ENCODE measurements at places on chromosomes 4 and X.
A peak's percentile ranks its signal among the peaks of the same experiment; 100 is the strongest.

DNA sequence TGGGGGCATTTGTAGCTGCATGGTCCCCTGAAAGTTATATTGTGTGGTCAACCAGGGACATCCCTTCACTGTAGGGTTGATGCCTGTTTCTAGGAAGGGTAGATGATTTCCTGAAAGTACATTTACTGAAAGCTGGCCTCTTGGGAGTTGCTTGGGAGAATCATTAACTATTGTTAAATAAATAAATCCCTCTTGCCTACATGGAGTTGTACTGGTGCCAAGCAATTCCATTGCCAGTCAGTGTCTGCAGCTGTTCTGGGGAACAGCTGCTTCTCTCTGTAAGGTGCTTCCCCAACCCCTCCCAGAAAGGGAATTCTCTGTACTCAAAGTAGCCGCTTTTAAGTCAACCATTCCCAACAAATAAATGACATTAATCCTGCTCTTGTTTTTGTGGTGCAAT lies 51.1 kb downstream of the C4orf51 start:
- no peak for DNase-seq

- no peak for DNase-seq
Observed at GRCh38 chr4:2924765-2925301, 38.4 kb downstream of the NOP14 start.

DNA sequence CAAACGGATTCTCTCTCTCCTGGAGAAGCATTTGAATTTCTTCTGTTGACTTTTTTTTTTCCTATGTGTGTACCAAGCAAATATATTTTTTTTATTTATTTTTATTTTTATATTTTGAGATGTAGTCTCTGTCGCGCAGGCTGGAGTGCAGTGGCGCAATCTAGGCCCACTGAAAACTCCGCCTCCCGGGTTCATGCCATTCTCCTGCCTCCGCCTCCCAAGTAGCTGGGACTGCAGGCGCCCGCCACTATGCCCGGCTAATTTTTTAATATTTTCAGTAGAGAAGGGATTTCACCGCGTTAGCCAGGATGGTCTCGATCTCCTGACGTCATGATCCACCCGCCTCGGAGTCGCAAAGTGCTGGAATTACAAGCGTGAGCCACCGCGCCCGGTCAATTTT lies 549.5 kb upstream of the GNPDA2 start:
- DNase-seq: no peak

GRCh38 chr4:7353846-7354610 lies 80.7 kb downstream of the PSAPL1 start:
- no peak for DNase-seq

DNA sequence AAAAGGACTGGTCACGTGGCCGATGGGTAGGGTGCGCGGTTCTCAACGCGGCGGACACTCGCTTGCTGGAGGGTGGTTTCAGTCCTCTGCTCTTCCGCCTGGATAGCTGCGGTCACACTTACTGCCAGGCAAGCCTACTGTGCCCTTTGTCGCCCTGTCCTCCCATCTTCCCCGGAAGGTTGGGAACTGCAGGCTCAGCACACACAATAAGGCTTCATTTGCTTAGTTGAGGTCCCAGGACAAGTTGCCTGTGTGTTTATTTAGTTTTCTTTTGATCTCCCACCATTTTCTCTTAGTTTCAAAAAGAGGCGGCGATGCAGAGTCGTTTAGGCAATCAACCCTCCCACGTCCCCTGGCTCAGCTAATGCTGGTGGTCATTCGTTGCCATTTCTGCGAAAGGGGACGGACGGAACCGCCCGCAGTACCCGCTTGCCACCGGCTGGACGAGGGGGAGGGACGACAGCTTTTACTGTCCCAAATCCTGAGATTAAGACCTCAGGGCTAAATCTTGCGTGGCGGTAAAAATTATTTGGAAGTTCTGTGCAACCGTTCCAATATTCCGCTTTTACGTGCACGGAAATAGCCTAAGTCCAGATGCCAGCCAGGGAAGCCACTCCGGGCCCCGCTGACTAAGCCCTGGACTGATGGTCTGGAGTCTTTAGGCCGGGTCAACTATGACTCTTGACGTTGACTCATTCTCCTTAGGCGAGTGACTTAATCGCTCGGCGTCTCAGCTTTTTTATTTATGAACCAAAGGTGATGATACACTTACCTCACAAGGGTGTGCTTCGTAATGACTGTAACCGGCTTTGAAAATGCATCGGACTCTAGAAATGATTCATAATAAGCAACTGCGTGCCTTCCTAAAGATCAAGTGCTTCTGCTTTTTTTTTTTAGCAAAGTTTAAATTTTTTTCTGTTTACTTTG lies 671 bp upstream of the EIF4E start:
- peak; percentile 65 for DNase-seq

GRCh38 chr4:169625886-169626285 lies 5.5 kb downstream of the CLCN3 start:
- DNase-seq: no peak

DNA sequence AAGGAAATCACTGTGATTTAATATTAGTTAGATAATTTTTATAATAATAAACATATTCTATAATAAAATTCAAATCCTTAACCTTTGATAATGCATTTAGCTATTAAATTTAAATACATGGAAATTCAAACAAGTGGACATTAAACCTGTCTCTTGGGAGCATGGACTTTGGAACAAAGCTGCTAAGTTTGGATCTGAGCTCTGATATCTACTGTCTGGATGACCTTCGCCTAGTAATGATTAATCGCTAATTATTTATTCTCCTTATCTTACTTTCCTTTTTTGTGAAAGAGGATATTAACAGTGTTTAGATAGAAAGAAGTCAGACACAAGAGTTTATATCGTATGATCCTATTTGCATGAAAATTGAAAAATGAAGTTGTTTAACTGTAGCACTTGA lies 980.9 kb downstream of the FSTL5 start:
- no peak for DNase-seq

- DNase-seq: no peak
Observed at GRCh38 chr4:152500800-152501434, 35.0 kb downstream of the FBXW7 start.

GRCh38 chr4:139726615-139727014 lies 61.0 kb downstream of the MGST2 start:
- no peak for DNase-seq

DNA sequence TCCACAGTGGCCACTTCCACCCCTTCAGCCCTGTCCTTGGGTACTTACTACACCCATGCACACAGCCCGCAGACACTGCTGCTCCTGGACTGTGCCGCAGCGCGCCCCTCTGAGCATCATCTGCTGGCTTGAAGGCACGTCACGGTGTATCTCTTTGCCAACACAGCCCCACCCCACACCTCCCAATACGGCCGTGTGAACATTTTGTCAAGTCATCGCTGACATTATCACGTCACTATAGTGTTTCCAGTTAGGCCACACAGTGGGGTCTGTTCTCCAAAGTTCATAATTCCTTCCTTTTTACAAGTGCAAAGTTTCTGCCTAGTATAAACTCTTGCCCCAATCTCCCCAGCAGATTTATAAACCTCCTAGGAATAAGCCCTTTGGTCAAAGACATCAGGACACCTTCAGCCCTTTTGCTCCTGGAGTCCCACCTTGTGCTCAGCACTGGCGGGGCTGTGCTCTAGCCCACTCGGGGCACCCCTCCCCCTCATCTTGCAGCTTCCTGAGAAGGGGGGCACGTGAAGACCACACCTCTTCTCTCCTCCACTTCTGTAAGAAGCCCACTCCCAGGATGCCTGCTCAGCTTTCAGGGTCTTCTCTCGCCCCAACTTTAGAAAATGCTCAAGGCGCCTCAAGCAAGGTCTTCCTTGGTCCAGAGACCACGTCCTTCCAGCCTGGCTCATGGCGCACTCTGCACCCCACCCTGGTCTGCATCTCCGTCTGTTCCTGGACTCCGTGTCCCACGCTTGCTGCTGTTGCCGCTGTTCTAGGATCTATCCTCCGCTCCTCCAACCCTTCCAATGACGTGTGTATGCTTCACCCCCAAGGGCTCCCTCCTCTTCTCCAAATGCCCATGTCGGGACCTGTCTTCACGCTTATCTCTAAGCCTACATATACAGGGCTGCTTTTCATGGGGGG lies 7.2 kb downstream of the FAM53A start:
- DNase-seq: no peak

- no peak for DNase-seq
Observed at GRCh38 chrX:40908857-40909475, 173.6 kb upstream of the MED14 start.

- DNase-seq: no peak
Observed at GRCh38 chr4:164169591-164169990, 584.3 kb upstream of the SMIM31 start.

DNA sequence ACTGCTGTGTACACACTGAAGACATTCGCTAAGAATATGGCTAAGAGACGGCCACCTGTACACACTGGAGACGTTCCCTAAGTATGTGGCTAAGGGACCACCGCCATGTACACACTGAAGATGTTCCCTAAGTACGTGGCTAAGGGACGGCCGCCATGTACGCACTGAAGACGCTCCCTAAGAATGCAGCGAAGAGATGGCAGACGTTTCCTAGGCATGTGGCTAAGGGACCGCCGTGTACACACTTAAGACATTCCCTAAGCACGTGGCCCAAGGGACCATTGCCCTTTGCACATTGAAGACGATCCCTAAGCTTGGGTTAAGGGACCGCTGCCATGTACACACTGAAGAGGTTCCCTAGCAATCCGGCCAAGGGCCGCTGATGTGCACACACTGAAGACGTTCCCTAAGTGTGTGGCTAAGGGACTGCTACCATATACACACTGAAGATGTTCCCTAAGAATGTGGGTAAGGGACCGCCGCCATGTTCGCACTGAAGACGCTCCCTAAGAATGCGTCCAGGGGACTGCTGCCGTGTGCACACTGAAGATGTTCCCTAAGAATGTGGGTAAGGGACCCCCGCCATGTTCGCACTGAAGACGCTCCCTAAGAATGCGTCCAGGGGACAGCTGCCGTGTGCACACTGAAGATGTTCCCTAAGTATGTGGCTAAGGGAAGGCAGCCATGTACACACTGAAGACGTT lies 36.7 kb downstream of the DHRSX start:
- no peak for DNase-seq

DNA sequence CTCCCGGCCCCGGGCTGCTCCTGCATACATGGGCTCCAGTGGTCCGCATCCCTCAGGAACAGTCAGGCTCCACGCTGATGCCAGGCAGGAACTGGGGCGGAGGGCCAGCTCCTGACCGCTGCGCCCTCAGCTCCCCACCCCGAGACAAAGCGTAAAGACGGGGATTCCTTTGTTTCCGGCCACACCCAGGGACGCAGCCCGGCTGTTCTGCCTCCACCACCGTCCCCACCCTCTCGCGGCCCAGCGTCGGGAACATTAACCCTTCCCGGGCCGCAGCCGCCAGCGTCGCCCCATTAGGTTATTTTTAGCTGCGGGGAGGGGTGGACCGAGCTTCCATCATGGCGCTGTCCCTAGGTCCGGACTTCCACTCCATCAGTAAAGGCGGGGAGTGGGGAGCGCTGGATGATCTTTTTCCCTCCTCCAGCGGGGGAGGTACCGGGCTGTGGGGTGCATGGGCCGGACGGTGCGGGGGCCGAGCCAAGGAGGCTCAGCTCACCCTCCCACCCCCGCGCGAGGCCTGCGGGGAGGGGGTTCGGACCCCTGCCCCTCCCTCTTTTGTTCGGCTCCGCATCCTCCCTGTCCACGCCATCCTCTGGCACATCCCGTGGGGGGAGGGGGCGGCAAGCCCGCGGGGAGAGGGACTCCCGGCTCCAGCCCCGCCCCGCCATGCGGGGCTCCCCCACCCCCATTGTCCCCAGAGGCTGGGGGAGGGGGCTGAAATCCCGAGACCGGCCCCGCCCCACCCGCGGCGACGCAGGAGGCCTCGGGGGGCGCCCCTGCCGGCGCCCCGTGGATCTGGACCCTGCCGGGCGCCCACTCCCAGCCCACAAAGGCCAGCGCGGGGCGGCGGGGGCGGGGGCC lies 5.3 kb downstream of the CRMP1 start:
- DNase-seq: no peak

- no peak for DNase-seq
Observed at GRCh38 chr4:27366104-27366823, 505.6 kb downstream of the STIM2 start.

DNA sequence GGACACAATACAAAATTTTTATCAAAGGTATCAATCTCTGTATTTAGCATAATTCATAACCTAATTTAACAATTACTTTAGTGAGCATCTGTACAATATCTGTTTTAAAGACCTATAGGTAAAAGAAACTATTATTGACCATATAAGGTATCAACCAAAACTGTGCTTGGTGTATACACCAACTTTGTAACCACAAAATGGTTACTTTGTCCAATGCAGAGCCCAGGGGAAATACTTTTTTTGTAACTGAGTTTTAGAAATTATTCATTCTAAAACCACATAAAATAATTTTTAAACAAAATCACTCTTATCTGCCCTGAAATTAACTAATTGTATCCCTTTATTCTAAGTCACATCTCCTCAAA lies 5.0 kb downstream of the CXXC4 start:
- no peak for DNase-seq

GRCh38 chr4:123867910-123868587 lies 471.5 kb downstream of the SPRY1 start:
- DNase-seq: no peak

GRCh38 chr4:127448986-127449385 lies 183.8 kb upstream of the INTU start:
- no peak for DNase-seq

GRCh38 chr4:127217586-127218229 lies 415.0 kb upstream of the INTU start:
- no peak for DNase-seq

DNA sequence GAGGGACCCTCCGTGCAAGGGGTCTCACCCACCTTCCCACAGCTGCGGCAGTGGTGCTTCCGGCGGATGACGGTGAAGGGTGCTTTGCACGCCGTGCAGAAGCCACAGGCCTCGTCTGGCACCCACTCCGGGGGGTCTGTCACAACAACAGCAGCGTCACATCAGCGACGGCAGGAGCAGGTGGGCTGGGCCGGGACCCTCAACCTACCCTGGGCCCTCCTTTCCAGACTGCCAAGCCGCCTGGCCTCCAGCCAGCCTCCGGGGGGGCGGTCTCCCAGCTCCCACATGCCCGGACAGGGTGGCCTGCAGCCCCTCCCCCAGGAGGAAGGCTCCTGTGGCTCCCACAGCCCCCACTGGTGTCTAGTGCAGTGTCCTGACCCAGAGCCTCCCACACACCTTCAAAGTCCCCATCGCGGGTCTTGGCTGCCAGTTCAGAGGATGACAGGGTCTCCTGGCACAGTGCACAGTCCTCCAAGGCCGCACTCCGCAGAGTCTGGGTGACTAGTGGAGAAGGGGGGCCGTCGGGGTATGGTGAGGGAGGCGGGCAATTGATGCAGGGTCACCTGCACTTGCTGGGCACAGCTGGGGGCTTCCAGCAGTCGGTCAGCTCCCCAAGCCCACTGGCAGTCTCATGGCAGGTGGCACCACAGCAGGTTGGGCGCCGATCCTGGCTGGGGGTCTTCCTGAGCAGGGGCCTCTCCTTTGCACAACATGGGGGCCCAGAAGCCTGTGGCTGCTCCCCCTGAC lies 9.5 kb upstream of the MXD4 start:
- no peak for DNase-seq

DNA sequence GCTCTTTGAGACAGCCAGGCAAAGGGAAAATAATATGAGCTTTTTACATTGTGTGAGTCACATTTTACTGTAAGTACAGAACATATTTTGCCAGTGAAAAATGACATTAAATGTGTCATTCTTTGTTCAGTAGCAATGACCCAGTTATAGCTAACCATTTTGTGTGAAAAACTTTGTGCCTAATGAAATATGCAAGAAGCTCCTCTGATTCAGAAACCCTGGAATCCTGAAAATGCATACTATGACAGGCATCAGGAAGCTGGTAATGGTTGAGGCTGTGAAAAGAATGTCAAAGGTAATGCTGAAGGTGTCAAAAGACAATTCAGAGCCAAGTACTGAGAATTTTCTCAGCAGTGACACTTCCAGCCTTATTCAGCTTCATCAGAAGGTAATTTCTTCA lies 549.5 kb upstream of the SMIM31 start:
- no peak for DNase-seq

All from omental fat pad (tissue), 4 donors.